ENCODE measurements at places on chromosomes 12 and 14.

GRCh38 chr12:14443531-14443930 lies 78.0 kb downstream of the ATF7IP start:
- no peak for DNase-seq

DNA sequence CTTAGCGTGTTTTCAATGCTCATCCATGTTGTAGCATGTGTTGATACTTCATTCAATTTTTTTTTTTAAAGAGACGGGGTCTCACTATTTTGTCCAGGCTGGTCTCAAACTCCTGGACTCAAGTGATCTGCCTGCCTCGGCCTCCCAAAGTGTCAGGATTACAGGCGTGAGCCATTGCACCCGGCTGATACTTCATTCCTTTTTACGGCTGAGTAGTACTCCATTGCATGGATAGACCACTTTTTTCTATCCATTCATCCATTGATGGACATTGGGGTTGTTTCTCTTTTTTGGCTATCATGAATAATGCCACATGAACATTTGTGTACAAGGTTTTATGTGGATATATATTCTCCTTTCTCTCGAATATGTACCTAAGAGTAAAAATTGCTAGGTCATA lies 1.2 kb downstream of the P2RX7 start:
- DNase-seq, result no peak

DNA sequence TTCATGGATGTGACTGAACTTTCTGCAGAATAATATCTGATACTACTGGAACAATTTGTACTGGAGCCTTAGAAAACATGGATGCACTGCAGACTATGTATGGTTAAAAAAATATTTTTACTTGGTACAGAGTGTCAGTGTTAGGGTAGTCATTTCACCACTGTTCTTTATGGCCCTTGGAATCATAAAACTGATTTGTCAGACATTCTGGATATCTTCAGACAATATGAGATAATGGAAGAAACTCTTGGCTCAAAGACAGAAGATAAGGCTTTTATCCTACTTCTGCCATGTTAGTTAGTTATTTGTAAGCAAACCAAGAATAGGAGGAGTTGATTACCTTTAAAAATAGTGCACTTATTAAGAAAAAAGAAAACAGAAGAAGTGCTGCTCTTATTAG lies 209.4 kb downstream of the LRIG3 start:
- no peak for DNase-seq

DNA sequence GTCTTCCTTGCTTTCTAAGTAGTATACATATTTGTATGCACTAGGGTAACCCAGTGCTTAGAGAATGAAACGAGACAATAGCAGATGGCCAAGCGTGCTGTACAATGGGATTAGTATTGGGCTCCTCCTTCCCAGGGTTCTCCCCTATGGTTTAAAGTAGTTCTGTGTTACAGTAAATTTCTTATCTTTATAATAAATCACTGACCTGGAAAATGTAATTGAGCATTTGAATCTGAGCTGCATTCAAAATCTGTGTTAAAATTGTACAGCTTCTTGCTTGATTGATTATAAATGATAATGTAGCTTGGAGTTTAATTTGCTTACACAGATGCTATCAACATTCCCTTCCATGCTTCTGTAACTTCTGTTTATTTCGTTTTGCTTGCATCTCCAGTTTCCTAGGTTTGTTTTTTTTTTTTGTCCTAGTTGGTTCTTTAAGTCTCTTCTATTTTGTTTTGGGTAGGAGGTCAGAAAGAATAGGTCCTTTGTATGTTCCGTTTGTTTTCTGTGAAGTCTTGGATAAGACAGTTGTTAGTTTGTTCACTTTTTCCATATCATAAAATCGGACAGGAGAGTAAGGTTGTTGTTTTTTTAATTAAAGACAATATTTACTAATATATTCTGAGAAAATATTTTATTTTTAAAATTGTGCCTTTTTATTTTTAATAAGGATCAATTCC lies 171.2 kb downstream of the ERC1 start:
- no peak for DNase-seq

DNA sequence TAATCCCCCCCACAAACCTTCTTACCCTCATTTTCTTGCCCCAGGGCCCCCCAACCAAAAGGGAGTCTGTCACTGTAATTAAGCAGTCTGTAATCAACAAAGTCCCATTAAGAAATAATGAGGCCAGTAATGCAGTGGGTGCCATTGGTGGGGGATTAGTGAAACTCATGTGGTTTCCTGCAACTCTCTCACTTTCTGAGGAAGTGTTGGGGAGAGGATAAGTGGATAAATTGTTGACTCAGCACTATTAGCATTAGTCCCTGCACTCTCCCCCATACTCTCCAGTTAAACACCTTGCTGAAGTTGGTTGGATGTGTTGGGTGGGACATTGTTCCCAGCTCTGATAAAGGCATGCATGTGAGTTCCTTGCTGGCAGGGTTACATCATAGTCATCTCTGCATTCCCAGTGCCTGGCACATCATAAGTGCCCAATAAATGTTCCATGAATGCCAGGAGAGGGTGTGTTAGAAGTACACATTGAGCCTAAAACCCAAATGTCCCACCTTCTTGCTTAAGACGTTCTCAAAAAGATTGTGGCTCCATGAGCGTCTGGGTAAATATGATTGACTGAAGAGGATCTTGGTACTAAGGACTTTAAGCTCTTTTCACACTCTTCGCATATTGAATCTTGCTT lies 45.8 kb upstream of the HOXC13 start:
- no peak for DNase-seq

- DNase-seq, result no peak
These were observed 73.9 kb downstream of the IRF2BPL start for GRCh38 chr14:76954394-76955190.

Data from effector memory CD4-positive, alpha-beta T cell (primary cell).